ENCODE measurements at places on chromosomes 7 and 10.

- no peak for DNase-seq
These were observed 35.7 kb downstream of the P4HA1 start for GRCh38 chr10:73060738-73061635.

DNA sequence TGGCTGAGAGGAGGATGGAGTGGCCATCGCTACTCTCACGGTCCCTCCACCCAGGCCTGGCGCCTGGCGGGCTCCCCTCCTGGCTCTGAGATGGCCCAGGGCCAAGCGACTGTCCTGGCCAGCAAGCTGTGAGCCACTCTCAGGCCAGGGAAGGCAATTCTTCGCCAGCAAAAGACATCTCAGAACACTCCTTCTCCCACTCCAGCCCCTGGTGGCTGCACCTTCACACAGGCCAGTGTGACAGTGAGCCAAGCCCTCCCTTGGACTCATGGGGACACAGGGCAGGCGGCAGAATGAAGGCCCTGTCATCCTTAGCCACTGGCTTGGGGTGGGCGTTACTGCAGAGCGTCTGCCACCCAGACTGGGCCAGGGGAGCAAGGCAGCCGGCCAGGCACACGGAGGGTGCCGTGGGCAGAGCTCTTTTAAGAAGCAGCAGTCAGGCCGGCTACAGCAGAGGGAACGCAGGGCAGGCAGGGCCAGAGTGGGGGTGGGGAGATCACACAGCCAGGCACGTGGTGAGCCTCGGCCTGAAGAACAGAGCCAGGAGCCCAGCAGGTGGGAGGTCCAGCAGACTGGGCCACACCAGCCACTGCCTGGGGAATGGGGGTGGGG lies 14.4 kb downstream of the STK32C start:
- no peak for DNase-seq

GRCh38 chr10:24872790-24873182 lies 79.6 kb downstream of the PRTFDC1 start:
- DNase-seq: no peak

DNA sequence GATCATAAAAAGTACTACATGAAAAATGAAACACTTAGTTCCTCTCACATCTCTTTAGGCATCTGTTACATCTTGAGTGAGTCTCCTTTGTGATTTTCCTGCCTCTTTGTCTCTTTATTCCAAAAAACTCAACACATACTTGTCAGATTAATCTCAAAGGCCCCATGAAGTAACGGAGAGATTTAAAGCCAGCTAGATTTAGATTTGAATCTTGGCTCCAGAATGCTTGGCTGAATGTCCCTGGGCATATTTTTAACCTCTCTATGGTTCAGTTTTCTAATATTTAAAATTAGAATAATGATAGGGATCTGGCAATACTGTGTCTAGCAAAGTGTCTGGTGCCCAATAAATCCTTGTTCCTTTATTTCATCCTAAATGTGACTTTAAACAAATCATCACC lies 140.0 kb downstream of the DGKB start:
- DNase-seq: no peak

DNA sequence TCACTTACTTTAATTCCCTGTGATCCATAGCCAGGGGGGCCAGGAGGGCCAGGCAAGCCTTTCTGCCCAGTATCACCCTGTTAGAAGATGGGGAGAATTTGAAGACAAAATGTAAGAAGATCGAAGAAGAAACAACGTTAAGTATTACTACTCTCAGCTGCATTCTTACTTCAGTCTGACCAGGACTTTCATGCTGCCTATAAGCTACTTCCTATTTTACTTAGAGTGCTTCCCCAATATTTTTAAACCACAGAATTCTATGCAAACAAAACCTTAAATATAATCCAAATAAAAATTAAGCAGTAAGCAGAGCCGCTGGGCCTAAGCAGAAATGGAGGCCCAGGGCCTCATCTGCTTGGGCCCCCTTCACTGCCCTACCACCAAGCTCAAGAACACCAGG lies 117.8 kb downstream of the COL28A1 start:
- DNase-seq: no peak

DNA sequence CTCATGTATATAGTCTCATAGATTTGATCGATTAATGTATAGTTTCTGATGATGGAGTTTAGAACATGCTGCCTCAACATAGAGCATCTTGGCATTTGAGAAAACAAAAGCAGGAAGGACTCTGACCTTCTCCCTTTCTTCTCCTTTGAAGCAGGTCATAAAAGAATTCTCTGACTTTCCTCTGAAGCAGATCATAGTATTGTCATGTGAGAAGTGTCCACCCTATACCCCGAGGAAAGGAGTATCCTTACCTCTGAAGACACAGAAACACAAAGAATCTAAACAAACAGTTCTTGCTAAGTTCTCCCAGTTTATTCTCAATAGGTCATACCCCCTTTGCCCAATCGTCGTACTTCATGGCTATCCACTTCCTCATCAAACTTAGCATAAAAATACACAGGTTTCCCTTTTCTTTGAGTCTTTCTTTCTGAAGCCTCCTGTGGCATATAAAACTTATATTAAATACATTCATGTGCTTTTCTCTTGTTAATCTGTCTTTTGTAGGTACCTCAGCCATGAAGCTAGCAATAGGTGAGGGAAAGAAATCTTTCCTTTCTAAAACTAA lies 194.9 kb downstream of the REEP3 start:
- DNase-seq: no peak

GRCh38 chr7:15972862-15973275 lies 286.4 kb upstream of the MEOX2 start:
- DNase-seq: no peak

DNA sequence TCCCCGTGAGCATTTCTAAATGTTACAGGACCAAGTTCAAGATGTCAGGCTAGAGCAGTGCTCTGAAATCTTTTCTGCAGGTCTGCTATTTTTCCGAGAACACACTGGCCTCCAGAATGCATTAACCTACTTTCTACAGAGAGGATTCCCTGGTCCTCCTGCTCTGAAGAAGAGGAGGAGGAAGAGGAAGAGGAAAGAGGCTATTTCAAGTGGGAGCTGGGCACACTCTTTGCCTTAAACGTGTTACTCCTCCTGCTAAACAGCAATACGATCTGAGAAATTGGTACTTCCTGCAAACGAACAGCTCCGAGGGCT lies 157.4 kb downstream of the FRMD4A start:
- no peak for DNase-seq

- DNase-seq: no peak
These were observed 110.0 kb downstream of the PDGFA start for GRCh38 chr7:409339-410281.

- no peak for DNase-seq
These were observed 190.7 kb downstream of the WDR11 start for GRCh38 chr10:121041906-121042305.

GRCh38 chr7:108101759-108102158 lies 28.4 kb downstream of the LAMB4 start:
- no peak for DNase-seq

DNA sequence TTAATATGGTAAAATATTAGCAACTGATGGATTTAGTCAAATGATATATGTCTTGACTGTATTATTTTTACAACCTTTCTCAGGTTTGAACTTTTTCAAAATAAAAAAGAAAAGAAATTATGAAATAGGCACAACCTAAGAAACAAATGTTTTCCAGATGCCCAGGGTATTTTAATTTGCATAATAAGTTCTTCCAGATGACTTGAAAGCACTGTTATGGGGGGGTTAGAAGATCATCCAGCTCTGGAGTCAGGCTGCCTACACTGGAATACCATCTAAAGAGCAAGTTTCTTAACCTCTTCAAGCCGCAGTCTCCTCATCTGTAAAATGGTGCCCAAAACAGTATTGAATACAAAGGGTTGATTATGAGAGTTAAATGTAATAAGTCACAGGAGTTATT lies 32.1 kb downstream of the CREB3L2 start:
- DNase-seq: no peak

DNA sequence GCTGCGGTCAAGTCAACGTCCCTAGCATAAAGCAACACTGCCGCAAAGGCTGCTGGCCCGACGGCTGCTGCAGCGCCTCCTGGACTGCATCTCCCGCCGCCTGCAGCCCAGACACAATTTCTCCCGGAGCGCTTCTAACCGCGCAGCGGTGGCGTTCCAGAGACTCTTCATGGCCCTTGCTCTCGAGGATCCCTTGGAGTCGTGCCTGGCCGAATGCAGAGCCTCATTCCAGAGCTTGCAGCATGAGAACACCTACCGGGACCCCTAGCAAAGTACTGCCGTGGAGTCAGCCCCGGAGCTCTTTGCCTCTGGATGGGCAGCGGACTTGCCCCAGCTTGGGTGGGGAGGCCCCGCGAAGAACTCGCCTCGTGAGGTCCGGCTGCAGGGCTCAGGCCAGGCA lies 79.7 kb upstream of the ZNF32 start:
- no peak for DNase-seq

- no peak for DNase-seq
These were observed 330.8 kb downstream of the PTEN start for GRCh38 chr10:88194041-88194887.

DNA sequence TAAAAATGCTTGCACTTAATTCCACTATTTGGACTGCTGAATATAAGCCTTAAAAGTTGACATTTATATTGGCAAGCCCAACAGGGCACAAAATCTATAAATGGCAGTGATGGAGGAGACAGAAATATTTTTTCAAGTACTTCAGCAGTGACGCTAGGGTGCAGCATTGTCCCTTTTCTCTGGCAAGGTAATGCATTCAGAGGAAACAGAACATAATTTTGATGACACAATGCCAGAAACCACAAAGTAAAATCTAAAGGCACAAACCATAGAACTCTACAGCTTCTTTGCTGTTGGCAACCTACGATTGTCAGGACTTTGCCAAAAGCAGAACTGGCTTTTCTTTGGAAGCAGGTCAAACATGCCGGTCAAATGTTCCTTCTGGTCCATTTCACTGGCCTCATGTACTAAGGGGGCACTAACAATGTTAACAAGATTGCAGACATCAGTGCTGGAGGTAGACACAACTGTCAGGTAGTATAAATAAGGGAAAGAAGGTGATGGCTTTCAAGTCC lies 30.9 kb upstream of the FAM133B start:
- peak; percentile 45 for DNase-seq

DNA sequence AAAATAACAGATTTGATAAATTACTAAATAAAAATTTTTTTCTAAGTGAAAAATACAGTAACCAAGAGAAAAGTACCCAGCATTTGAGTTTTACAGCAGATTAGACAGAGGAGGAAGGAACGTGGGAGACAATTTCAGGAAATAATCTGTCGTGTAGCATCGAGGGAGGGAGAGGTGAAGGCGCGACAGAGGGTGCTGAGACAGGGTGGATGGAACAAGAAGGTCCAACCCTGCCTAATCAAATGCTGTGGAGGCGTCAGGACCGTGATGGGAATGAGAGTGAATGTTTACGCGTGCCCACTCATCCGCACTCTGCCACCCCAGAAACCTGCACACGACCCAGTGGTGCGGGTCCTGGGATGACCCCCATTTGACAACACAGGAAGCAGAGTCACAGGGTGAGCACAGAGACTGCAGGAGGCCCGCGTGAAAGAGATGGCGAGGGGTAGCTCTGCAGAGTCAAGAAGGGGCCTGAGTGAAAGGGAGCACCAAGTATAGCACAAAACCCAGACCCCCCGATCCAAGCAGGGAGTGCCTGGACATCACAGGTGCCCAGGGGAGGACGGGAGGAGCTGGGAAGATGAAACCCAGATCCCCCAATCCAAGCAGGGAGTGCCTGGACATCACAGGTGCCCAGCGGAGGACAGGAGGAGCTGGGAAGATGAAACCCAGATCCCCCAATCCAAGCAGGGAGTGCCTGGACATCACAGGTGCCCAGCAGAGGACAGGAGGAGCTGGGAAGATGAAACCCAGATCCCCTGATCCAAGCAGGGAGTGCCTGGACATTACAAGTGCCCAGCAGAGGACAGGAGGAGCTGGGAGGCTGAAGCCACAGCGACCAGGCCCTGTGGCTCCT lies 558.9 kb downstream of the DNAJB6 start:
- no peak for DNase-seq

DNA sequence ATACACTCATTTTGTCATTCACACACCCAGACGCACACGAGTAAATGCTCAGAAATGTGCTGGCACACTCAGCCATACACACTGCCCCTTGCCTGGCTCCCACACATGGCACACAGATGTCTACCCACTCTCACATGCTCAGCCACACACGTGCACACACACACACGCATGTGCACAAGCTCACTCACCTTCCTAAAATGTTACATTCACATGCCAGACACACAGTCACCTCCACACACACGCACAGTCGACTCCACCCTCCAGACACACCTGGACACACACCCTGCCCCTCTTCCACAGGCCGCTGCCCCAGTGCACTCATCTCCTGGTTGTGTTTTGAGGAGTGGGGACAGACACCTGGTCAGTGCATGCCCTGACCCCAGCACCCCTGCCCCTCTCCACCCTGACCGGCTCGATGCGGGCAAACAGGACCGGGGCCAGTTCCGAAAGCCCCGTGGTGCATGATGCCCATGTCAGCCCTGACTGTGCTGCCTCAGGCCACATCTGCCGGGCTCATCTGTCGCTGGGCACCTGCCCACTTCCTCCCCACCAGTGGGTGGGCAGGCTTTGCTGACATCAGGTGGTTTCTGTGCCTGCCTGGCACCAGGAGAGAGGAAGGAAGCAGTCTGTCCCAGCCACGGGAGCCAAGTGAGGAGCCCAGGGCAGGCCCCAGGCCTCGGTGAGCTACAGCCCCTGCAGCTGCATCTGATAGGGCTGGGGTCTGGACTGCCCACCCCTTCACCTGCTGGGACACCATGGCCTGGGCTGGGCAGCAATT lies 84.9 kb upstream of the ZNF716 start:
- DNase-seq: no peak

GRCh38 chr7:7791523-7791922 lies 73.1 kb upstream of the RPA3 start:
- no peak for DNase-seq

DNA sequence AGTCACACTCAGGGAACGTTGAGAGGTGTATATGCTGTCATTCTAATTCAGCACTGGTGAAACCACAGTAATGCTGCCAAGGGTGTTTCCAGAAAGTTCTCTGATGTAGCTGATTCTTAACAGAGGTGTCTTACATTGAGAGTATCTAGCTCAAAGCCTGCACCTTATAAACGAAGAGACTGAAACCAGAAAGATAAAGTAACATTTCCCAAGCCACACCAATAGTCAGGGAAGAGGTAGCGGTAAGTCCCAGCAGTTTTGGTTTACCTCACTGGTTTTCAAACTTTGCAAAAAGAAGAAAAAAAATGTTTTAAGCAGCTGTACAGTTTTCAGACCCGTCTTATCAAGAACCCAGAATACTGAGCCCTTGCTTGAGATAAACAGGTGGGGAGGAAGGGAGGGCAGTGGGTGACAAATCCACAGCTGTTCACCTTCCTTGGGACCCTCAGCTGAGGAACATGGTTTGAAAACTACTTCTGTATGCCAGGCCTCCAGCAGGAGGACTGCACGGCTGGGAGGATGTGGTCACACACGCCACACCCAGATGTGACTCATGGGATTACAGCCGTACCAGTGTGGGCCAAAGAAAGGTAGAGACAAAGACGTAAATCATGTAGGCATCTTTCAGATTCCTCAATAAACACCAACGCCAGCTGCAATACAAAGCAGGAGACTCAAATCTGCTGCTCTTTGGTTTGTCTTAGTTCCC lies 63.9 kb upstream of the GSDME start:
- peak; percentile 63 for DNase-seq

- DNase-seq: no peak
These were observed 142.2 kb upstream of the INSYN2A start for GRCh38 chr10:127338399-127339110.
